ENCODE measurements at places on chromosomes 6 and 20. TPM values are rescaled to one million over a fixed set of nuclear protein-coding genes. Genes with fewer than 3 reads are reported as not detected.

The SYCP2L gene
- 0.72 TPM for total RNA-seq

The VSTM2L gene
- 164 TPM for total RNA-seq

The SOBP gene
- 19.3 TPM for total RNA-seq

The ADGRB3 gene
- total RNA-seq = 2.6 TPM

The CD93 gene
- 51.6 TPM for total RNA-seq

The ZNF165 gene
- 0.41 TPM for total RNA-seq

The PPIL6 gene
- total RNA-seq = 3.7 TPM

The PAK5 gene
- 0.09 TPM for total RNA-seq

The TEAD3 gene
- total RNA-seq = 27.0 TPM

The POLR1H gene
- total RNA-seq = 18.9 TPM

The FOXA2 gene
- not detected for total RNA-seq

The GGTLC1 gene
- not detected for total RNA-seq

DNA sequence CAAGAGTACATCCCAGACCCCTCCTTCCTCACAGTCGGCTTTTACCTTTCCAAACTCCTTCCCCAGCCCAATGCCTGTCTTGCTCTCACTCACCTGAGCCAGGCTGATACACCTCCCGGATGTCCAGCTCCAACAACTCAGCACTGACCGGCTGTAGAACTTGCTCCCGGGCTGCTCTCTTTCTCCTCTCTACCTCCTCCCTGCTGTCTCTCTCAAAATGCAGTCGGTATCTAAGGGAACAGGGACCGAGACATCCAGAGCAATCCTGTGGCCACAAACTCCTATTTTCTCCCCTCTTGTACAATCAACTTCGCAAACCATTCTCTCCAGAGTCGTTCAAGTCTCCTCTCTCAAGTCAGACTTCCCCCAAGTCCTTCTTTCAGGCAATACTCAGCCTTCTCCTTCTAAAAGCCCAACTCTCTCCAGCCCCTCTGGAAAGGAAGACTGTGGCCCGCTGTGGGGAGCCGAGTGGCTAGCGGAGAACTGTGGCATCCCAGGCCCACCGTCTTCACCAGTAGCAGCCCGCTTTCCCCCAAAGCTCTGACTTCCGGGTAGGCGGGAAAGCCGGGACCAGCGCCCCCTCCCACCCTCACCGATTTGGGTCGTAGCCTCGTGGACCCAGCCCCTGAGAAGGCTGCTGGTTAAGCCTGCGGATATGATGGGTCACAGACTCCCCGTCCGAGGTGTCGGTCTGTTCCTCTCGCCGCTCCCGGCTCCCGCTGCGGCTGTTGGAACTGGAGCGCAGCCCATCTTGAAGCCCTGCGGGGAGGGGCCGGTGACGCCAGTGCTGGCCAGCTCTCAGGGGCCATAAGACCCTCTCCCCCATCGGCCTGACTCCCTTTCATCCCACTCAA, 1.1 kb downstream of the GNL1 start:
- peak; percentile 85 for DNase-seq

- DNase-seq = no peak
Measured at GRCh38 chr20:8209061-8209460, 77.0 kb downstream of the PLCB1 start.

DNA sequence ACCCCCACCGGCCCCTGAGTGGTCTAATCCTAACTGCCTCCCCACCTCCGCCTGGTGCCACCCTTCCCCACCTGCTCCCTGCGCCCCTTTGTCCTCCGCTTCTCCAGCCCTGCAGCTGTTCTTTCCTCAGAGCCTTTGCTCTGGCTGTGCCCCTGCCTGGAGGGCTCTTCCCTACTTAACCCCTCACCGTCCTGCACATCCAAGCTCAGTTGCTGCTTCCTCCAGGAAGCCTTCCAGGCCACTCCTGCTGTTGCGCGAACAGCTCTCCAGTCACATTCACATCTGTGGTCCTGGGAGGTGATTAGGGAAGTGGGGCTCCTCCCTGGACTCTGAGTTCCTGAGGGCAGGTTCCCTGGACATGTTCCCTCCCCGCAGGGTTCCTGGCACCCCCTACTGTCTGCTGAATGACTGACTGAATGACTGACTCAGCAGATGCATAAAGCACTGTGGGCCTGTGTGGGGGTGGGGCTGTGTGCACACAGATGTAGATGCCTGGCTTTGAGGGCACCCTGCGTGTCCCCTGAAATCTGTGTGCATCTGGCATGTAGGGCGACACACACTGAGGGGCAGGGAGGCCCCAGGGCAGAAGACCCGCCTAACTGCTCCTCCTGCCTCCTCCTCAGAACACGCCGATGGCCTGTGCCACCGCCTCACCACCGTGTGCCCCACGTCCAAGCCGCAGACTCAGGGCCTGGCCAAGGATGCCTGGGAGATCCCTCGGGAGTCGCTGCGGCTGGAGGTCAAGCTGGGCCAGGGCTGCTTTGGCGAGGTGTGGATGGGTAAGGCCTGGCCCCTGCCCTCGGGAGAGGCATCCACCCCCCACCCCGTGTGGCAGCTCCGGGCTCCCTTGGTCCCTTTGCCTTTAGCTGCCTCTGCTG, 51.4 kb downstream of the SRC start:
- peak; percentile 65 for DNase-seq

DNA sequence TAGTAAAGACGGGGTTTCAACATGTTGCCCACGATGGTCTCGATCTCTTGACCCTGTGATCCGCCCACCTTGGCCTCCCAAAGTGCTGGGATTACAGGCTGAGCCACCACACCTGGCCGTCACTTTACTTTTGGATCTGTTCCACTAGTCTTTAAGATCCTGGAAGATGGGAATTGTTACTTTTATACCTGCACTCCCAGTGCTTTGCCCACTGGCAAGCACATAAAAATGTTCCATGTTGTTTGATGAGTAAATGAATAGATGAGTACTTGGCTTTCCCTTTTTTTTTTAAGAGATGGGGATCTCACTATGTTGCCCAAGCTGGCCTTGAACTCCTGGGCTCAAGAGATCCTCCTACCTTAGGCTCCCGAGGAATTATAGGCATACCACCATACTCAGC, 84.8 kb upstream of the SASH1 start:
- no peak for DNase-seq

DNA sequence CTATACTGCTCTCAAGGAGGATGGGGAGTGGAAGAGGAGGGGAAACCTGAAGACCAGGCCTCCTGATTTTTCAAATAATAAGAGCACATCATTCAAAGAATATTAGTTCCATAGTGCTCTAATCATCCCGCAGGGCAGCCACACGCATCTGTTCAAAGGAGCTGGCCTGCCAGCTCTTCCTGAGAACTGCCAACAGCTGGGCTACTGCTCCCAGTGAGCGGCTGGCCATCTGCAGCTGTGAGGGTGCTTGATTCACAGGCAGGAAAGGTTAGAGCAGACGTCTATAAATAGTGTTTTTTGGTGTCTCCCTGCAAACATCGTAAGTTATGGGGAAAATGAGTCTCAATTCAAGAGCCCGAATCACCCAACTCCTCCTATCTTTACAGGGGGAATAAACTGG, 17.3 kb downstream of the NSFL1C start:
- no peak for DNase-seq

GRCh38 chr20:52269321-52269720, 77.7 kb upstream of the ZFP64 start:
- DNase-seq = no peak

DNA sequence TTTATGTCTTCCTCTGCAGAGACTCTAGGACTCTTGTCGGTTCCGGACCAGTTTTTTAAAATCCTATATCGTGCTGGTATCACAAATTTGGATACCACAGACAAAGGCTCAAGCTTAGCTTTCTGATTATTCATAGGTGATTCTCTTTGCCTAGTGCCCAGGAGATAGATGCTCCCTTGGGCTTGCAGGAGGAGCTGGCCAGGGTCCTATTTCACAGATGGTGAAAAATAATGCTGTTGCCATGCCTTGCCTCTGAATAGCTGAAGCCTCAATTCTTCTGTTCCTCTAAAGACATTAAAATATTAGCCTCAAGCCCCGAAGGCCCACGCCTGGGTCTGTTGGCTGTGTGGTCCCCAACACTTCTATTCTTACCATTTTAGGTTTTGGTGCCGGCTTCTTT, 123.9 kb upstream of the BACH2 start:
- DNase-seq = no peak

GRCh38 chr6:118468682-118469465, 79.2 kb upstream of the PLN start:
- no peak for DNase-seq

- DNase-seq = no peak
Measured at GRCh38 chr6:38773338-38773737, 58.2 kb downstream of the DNAH8 start.

DNA sequence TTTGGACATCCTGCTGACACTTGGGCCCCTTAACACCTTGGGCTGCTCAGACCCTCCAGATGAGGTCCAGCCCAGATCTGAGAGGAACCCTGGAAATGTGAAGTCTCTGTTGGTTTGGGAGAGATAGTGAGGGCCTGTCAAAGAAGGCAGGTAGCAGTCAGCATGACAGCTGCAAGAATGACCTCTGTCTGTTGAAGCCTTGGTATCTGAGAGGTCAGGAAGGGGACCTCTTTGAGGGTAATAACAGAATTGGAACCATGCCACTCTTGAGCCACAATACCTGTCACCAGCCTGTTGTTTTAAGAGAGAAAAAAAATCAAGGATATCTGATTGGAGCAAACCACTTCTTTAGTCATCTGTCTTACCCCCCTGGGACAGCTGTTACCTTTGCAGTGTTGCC, 4.2 kb downstream of the SYS1 start:
- no peak for DNase-seq

DNA sequence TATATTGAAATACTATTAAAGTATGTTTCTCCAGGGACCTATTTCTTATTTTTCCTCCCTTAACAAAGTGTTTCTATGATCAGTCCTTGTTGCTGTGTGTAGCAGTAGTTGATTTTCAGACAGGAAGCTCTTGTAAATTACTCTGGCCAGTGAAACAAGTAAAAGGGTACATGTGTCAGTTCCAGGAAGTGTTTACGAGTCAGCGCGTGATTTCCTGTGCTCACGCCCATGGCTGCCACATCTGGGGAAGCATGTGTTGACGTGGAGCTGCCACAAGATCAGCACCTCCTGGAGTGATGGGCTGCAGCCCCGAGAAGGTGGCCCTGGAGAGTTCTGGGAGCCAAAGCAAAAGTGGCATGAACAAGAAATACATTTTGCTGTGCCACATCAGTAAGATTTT, 38.6 kb upstream of the GGTLC1 start:
- peak; percentile 79 for DNase-seq

DNA sequence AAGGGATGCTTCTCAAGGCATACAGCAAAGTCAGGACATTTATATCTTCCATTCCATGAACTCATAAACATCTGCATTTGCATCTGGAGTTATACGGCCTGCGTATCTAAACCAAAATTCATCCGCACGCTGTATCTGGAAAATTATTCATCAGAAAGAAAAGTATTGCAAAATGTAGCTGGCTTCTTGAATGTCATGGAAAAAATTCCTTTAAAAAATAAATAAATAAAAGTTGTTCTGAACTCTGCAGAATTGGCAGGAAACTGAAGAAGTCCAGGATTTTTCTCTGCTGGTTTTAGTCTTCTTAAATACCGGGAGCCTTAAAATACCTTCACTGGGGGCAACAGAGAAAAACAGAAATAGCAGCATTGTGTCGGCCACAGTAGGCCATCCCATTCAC, 23.7 kb upstream of the FOXF2 start:
- DNase-seq = no peak

- DNase-seq = no peak
Measured at GRCh38 chr6:24228681-24229255, 102.8 kb downstream of the NRSN1 start.

- no peak for DNase-seq
Measured at GRCh38 chr6:128112494-128112893, 211.6 kb upstream of the THEMIS start.

- DNase-seq = no peak
Measured at GRCh38 chr20:43461894-43462659, 4.4 kb downstream of the SRSF6 start.

DNA sequence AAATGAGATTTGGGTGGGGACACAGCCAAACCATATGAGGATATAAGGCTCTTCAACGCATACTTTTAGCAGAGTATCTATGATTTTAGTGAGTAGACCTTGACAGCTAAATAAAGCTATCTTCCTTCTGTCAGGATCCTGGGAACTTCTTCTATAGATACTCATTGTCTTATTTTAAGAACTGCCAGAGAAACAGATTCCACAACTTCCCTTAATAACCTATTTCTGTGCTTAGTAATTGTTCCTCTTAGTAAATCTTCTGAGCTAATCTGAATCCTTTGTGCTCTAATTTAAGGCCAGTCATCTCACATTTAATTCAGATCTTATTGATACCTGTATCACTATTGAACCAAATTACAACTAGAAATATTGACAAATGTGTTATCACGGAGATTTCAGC, 64.0 kb upstream of the CEP85L start:
- DNase-seq = no peak

- DNase-seq = peak; percentile 54
Measured at GRCh38 chr20:49318430-49319207, 40.8 kb upstream of the ZNFX1 start.

All from right cardiac atrium (tissue), 5 donors.